Cardiac fibroblast (primary cell): ENCODE measurements at places on chromosomes 16 and 17.

- DNase-seq: no peak
Observed at GRCh38 chr16:85193115-85193493, 80.8 kb upstream of the CIBAR2 start.

DNA sequence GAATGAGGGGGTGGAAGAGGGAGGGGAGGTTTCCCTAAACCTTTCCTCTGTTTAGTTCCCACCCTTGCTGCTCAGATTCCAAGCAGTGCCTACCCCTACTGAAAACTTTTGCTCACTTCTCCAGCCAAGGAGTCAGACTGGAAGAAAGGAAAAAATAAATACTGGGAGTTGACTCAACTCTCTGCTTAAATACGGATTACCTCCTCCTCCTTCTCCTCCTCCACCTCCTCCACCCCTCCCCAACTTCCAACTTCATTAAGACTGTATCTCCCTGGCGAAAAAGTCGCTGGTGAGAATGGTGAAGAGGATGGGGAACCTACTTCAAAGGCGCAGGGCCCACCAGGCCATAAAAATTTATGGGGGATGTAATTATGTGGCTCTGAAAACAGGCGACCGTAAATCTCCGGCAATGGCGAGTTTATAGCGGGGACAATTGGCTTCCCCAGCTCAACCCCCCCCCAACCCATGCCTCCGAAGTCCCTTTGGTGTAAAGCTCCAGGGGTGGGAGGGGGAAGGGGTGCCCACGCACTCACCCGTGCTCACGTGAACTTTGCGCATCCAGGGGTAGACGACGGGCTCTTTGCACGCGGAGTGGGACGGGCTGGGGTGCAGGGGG, 712 bp downstream of the HOXB4 start:
- DNase-seq: no peak

DNA sequence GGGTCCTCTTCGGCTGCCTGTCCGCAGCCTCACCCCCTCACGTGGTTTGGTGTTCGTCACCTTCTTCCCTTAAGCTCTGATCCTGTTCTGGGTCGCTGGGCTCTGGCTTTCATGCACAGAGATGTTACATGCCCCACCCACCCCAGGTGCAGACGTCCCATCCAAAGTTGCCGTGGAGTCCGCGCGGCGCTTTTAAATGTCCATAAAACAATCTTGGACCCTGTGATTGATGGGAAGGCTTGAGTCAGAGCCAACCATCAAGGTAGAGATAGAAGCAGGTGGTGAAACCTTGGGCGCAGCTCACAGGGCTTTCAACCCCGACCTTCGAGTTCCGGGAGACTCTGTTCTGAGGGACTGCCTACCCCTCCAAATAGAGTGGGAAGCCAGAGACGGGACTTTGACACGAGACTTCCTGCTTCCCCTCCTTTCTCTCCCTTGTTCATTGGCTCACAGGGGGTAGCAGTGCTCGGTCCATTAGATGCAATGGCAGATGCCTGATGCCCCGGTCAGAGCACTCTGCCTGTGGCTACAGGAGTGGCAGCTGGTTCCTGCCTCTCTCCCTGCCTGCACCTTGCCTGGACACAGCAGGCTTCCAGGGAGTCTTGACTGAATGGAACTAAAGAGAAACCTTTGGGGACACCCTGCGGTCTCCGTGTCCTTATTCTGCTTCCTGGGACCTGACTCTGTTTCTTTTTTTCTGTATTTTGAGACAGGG, 4.0 kb downstream of the ENGASE start:
- DNase-seq: no peak

DNA sequence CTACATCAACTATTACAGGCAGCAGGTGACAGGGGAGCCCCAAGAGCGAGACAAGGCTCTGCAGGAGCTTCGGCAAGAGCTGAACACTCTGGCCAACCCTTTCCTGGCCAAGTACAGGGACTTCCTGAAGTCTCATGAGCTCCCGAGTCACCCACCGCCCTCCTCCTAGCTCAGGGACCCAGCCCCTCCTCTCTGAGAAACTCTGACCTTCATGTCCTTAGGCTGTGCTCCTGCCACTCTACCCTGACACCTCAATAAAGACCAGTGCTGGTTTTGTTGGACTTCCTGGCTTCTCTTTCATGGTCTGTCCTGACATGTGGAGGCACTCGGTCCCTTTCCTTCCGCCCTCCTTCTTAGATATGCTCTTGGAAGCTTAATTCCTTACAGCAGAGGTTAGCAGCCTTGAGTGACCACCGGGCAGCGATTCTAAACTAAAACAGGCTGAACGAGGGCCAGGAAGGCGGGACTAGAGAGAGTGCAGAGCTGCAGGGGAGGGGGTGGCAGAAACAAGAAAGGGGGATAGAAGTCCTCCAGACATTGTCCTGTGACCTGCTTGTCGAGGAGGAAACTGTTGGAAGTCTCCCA, 915 bp downstream of the AHSP start:
- no peak for DNase-seq

DNA sequence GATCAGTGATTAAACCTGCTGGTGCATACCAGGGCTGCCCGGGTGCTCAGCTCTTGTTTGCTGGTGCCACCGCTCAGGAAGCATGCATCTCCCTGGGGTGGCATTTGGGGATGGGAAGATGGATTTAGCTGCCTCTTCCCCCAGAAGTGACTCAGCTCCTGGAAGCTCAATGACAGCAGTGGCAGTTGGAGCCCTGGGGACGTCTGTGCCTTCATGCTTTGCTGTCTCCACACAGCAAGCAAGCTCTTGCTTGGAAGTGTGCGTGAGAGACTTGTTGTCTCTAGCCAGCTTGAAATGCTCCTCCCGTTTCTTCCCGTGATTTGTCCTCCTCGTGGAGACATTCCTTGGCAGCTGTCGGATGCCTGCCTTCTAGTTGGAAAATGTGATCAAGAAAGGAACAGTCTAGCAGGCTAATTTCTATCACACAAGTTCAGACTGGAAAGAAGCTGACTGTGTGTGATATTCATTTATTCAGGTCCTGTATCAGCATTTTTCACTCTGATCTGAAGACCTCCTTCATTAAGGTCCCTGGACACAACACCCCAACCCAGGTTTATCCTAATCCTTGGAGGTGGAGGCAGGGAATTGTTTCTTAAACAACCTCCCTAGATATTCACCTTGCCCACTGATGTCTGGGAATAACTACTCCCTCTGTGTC, 73.0 kb downstream of the BMERB1 start:
- DNase-seq: peak; percentile 45

- no peak for DNase-seq
Observed at GRCh38 chr17:80510772-80511171, 33.9 kb upstream of the RPTOR start.

DNA sequence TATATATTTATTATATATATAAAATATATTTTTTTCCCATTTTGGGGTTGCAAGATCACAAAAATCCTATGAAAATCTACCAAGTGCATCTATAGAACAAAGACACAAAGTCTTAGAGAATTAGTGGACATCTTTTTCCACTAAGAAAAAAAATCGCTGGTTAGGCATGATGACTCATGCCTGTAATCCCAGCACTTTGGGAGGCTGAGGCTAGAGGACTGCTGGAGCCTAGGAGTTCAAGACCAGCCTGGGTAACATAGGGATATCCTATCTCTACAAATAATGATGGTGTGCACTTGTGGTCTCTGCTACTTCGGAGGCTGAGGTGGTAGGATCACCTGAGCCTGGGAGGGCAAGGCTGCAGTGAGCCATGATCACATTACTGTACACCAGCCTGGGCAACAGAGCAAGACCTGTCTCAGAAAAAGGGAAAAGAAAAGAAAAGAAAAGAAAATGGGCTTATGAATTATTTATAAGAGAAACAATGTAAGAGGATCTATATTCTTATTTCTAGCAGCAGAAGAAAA, 185.1 kb upstream of the PSMD7 start:
- no peak for DNase-seq

GRCh38 chr17:50737118-50737698, 17.8 kb downstream of the LUC7L3 start:
- DNase-seq: no peak

- peak; percentile 78 for DNase-seq
Observed at GRCh38 chr16:71426069-71426879, 15.6 kb downstream of the TLE7 start.

DNA sequence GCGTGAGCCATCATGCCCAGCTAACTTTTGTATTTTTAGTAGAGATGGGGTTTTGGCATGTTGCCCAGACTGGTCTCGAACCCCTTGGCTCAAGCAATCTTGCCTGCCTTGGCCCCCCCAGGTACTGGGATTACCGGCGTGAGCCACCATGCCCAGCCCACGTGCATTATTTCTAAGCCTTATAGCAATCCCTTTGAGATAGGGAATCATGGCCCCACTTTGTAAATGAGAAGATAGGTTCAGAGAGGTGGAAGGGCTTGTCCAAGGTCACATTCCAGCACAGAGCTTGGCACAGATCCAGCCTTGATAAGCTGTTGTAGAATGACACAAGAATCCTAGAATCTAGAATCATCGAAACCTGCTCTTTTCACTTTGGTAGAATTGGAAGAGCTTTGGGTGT, 4.2 kb upstream of the PYCARD start:
- no peak for DNase-seq

- no peak for DNase-seq
Observed at GRCh38 chr17:42484304-42484703, 25.6 kb downstream of the ATP6V0A1 start.

GRCh38 chr16:50297301-50298074, 31.1 kb downstream of the ADCY7 start:
- no peak for DNase-seq

GRCh38 chr17:64061178-64061898, 40.9 kb upstream of the ICAM2 start:
- peak; percentile 66 for DNase-seq

- DNase-seq: no peak
Observed at GRCh38 chr16:54475019-54475601, 188.5 kb upstream of the IRX3 start.

GRCh38 chr16:57533431-57534336, 2.7 kb downstream of the CCDC102A start:
- DNase-seq: no peak

DNA sequence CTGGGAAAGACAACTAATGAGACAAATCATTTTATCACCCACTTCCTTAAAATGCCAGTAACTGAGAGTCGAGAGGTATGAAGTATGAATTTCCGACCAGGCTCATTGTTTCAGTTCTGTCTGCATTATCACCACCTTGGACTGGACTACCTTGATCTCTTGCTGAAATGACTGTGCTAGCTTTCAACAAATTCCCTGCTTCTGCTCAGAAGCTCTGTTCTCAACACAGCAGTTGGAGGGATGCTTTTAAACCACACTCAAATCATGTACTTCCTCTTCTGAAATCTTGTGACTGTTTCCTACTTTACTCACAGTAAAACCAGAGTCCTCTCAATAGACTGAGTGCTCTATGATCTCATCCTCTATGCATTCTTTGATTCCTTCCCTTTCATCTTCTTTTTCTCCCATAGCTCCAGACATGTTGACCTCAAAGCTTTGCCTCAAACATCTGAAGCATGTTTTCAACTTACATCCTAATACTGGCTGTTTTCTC, 195.8 kb downstream of the KCNJ2 start:
- peak; percentile 33 for DNase-seq

- DNase-seq: no peak
Observed at GRCh38 chr17:74502861-74503260, 28.4 kb downstream of the CD300LB start.

- DNase-seq: no peak
Observed at GRCh38 chr16:89192956-89193575, 7.3 kb downstream of the SLC22A31 start.

- DNase-seq: no peak
Observed at GRCh38 chr16:84937196-84938005, 73.9 kb downstream of the ZDHHC7 start.

DNA sequence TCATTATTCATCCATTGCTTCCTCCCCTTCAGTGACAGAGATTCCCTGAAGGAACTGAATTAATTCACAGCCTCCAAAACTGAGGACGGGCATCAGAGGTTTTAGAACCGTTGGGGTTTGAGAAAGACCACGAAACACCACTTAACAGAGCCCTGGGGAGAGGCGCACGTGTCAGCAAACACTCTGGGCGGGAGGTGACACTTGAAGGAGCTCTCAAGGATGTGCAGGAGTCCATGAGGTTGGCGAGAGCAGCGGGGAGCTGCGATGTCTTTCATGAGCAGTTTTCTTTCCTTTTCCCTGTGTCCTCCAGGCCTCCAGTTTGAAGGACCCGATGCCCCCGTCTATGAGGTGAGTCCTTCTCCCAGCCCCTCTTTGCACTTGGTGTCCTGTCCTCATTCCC, 23.7 kb downstream of the B4GALNT2 start:
- DNase-seq: no peak

DNA sequence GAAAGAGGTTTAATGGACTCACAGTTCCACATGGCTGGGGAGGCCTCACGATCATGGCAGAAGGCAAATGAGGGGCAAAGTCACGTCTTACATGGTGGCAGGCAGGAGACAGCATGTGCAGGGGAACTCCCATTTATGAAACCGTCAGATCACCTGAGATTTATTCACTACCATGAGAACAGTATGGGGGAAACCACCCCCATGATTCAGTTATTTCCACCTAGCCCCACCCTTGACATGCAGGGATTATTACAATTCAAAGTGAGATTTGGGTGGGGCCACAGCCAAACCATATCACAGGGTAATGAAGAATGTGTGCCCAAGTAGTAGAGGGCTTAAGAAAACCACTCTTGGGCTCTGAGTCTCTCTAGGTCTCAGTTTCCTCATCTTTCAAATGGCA, 85.1 kb downstream of the PRKCB start:
- DNase-seq: no peak

GRCh38 chr17:75404731-75405364, 630 bp downstream of the GRB2 start:
- DNase-seq: peak; percentile 42

GRCh38 chr17:79905832-79906231, 66.6 kb upstream of the CBX4 start:
- no peak for DNase-seq

DNA sequence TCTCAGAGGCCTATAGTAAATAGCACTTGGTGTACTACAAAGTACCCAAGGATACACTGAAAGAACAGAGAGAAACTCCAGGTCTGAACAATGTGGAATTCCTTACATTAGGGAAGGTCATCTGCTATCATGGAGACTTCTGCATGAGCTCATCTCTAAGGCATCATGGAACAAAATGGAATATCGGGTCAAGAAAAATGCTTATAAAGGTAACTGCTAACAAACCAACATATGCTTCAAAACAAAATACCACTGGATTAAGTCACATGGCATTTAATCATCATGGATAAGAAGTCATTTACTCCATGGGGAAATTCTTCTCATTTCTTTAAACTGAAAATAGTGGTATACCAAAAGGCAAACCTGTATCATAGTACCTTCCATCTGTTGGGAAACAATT, 34.2 kb downstream of the TXNDC11 start:
- DNase-seq: peak; percentile 36

- peak; percentile 51 for DNase-seq
Observed at GRCh38 chr16:86653285-86654006, 75.1 kb downstream of the FOXL1 start.

DNA sequence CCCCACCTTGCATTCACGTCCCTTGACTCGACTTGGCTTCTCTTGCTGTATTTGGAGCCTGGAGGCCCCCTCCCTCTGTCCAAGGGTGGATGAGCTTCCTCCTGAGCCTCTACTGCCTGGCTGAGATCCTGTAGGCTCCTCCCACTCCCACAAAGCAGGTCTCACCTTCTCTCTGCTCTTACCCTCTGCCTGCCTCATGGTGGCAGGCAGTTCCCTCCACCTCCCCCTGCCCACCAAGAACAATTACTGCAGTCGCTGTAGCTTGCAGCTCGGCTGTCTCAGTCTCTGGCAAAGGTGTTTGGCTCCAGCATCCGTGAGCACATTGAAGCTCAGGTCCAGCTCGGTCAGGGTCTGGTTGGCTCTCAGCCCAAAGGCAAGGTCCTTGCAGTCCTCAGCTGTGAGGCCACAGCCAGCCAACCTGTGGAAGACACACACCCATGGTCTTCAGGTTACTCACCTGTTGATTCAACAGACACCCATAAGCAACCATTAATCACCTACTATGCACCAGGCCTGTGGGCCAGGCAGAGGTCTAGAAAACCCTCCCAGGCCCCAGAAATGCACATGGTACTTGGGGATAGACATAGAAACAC, 42.6 kb downstream of the NLRP1 start:
- no peak for DNase-seq
